ENCODE measurements at places on chromosomes 3 and 15. TPM values are rescaled to one million over a fixed set of nuclear protein-coding genes. Genes with fewer than 3 reads are reported as not detected.

The PSTPIP1 gene
- 0.36 TPM for total RNA-seq

DNA sequence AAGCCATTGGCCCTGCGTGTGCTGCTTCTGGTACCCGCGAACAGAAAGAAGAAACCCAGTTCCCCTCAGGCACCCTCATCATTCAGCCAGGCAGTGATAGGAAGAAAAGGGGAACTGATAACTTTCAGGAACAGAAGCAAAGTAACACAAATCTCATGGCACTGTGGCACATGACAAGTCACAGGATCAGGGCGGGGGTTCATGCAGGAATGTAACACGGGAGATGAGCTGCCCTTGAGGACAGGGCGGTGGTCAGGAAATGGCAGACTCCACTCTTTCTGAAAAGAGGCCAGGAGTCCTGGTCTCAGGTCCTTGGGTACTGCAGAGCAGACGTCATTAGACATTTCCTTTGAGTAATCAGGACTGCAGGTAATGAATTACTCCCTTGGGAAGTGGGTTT, 95.5 kb downstream of the CCNL1 start:
- no peak for DNase-seq

The ASB14 gene
- total RNA-seq, result not detected

GRCh38 chr3:184717399-184717983, 5.6 kb upstream of the MAGEF1 start:
- no peak for DNase-seq

- peak; percentile 94 for DNase-seq
Observed at GRCh38 chr3:39166134-39166710, 12.8 kb upstream of the CSRNP1 start.

- DNase-seq, result peak; percentile 22
Observed at GRCh38 chr3:101069901-101070798, 76.9 kb upstream of the ABI3BP start.

DNA sequence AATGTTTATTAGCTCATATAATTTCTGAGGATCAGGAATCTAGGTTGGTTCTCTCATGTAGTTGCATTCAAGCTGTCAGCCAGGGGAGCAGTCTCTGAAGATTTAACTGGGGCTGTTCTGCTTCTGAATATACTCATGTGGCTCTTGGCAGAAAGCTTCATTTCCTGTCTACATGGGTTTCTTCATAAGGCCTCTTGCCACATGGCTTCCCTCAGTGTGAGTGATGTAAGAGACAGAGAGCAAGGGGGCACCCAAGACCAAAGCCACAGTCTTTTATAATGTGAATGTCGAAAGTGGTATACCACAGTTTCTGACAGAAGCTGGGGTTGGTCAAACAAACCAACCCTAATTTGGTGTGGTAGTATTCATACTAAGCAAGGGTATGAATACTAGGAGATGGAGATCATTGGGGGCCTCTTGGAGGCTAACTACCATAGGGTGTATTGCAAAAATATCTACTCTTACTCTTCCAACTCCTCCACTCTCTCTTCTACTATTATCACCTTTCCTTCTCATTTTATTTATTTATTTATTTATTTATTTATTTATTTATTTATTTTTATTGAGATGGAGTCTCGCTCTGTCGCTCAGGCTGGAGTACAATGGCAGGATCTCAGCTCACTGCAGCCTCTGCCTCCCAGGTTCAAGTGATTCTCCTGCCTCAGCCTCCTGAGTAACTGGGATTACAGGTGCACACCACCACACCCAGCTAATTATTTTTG, 123.8 kb downstream of the B3GALNT1 start:
- no peak for DNase-seq

The KY gene
- total RNA-seq, result under 0.01 TPM

The MUC13 gene
- not detected for total RNA-seq

The CNTN3 gene
- 3.6 TPM for total RNA-seq

GRCh38 chr3:154977666-154978065, 102.5 kb upstream of the MME start:
- DNase-seq, result no peak

The DTWD1 gene
- 24.4 TPM for total RNA-seq

GRCh38 chr3:111299192-111299615, 227.6 kb downstream of the NECTIN3 start:
- peak; percentile 52 for DNase-seq

DNA sequence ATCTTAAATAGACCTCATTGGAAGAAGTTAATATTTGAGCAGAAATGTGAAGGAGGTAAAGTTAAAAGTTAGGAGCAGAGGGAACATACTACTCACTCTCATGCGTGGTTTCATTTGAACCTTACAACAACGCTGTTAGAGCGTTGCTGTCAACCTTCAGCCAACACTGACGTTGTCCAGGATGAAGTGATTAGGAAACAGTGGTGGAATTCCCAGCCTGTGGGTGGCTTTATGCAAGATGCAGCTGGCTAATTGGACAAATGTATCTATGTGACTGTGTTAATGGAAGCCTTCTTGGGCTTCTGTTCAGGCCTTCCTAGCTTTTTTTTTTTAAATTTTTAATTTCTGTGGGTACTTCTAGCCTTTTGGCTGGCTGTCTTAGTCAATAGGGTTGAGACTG, 40.5 kb downstream of the PTPRG start:
- peak; percentile 21 for DNase-seq

DNA sequence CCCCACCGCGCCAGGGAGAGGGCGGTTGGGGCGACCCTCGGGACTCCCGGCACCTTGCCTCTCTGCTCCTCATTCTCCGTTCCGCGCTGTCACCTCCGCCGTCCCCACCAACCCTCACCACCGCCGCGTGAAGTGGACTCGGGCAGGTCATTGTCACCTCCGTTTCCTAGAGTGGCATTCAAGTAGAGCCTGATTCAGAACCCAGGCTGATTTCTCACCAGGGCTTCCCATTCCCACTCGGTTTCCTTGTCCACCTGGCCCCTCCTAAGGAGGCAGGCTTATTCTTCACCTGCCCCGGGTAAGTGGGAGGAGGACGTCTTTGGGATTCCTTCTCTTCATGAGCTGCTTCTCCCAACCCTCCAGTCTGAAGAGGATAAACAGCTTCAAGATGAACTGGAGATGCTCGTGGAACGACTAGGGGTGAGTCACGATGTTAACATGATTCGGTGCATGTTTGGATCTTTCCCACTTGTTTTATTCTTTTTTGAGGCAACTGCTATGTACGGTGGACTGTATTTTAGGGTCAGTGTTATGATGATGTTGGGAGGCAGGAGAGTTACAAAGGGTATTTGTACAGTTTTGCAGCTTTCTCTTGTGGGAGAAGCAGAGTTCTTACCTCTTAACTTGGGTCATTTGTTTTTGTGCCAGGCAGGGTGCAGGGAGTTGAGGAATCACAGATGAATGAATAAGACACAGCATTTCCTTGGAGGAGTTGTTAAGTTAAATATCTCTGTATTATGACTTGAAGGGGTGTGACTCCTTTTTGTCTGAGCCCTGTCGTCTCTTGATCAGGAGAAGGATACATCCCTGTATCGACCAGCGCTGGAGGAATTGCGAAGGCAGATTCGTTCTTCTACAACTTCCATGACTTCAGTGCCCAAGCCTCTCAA, 692 bp downstream of the PSMD2 start:
- DNase-seq, result peak; percentile 73

- DNase-seq, result peak; percentile 22
Observed at GRCh38 chr15:65829130-65829764, 37.2 kb upstream of the DENND4A start.

DNA sequence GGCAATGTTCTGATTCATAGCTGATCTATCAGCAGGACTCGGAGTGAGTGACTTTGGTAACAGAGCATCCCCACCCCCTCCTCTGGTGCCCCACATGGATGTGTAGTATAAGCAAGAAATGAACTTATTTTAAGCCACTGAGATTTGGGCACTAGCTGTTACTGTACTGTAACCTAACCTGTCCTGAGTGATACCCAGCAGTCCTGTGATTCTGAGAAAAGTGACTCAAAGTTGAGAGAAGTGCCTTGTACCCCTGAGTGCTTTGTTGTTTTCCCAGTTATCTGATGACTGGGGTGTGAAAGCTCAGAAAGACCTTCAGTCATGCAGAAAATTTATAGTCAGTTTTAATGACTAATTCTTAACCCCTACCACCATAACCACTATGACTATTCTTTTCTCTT, 439.9 kb upstream of the RBMS3 start:
- DNase-seq, result no peak

- DNase-seq, result no peak
Observed at GRCh38 chr3:32592011-32592410, 21.4 kb upstream of the DYNC1LI1 start.

DNA sequence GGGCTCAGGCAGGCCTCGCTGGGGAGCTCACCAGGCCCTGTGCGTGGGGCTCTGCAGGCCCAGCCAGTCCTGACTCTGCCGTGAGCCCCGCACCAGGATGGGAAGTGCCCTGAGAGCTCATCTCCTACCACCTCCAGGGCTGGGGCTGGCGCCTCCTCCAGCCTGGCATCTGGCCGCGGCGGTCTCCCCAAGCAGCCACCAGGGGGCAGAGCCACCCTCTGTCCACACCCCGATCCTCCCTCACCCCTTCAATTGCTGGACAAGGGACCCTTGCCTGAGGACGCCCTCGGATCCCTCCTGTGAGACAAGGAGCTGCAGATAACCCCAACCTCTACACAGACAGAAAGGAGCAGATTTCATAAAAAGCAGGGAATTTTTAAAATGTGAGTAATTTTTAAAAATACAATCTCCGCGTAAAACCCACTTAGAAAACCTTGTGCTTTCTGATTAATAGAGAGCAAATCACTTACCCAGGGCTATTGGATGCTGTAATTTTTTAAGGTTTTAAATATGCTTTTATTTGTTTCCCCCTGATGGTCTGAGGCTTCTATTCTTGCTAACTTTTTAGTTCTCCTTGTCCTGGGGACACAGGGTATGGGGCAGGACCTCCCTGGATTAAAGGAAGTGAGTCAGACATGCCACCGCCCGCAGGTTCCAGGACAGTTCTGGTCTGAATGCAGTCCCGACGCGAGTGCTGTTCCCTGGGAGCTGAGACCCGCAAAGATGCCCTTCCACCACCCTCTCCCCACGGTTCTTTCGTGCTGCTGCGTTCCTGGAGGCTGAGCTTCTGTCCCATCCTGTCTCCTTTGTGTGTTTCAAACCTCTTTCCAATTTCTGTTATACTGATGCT, 52.3 kb upstream of the CHRNA7 start:
- DNase-seq, result peak; percentile 14

The TMC3 gene
- not detected for total RNA-seq

GRCh38 chr3:47610583-47610982, 31.9 kb upstream of the CSPG5 start:
- no peak for DNase-seq

DNA sequence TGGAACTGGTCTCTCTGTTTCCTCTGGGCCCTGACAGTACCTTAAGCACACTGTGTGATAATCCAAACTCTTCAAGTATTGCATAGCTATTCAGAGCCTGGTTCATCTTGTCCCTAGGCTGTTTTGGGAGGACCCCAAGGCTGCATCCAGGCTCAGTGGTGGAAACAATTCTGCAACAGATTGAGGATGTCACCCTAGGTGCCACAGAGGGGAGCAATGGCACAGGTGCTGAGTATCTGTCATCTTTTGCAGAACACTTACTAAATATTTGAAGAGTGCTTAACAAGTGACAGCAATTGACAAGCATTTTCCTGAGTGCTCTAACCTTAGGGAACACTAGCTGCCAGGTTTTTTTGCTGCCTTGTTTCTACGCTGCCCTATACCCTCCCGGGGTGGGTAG, 27.8 kb downstream of the STARD5 start:
- DNase-seq, result no peak

GRCh38 chr3:156206157-156206556, 85.8 kb downstream of the KCNAB1 start:
- peak; percentile 17 for DNase-seq

The AZI2 gene
- 63.6 TPM for total RNA-seq

GRCh38 chr15:86603466-86603865, 523.8 kb downstream of the AGBL1 start:
- no peak for DNase-seq

DNA sequence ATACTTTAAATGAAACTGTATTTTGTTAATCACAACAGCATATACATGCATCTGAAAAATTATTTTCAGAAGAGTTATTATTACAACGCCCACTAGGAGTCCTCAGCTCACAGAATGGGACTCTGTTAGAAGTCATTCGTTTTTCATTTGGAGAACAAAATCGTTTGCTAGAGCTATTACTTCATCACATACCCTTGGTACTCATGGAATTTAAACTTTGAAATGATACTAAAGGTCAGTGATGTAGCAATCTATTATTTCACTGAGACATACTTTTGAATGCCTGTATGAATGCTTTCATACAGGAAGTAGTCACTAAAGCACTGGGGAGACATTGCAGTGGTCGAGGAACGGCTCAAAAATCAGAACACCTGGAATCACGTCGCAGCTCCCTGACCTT, 198.1 kb downstream of the MBNL1 start:
- DNase-seq, result peak; percentile 74

DNA sequence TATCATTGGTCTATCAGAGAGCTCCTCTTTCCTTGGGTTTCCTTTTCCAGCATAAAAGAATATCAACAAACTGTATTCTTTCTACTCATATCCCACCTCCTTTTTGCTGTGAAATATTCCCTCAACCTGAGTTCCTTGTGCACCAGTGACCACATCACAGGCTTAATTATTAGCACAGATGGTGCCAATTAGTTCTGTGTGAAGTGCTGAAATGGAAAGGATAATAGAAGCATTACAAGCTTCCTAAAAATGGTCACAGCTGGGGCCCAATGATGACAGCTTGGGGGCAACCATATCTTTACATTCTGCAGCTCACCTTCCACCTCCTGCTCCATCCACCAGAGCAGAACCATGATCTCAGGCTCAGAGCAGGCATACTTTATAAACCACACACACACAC, 84.6 kb downstream of the ANO10 start:
- DNase-seq, result no peak

DNA sequence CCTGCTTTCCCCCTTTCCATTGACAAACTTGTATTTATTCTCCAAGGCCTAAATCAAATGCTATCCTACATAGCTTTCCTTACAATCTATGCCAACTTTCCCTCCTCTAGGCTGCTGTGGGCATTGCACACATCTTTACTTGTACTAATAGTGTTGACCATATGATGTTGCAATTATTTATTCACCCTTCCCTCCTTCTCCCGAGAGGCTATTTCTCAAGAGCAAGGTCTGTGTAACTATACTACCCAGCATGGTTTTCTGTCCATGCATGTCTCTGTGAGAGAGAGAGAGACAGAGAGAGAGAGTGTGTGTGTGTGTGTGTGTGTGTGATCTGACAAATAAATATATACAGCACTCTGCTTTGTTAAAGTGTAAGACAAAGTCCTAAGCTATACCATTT, 63.8 kb downstream of the GTPBP8 start:
- peak; percentile 69 for DNase-seq

DNA sequence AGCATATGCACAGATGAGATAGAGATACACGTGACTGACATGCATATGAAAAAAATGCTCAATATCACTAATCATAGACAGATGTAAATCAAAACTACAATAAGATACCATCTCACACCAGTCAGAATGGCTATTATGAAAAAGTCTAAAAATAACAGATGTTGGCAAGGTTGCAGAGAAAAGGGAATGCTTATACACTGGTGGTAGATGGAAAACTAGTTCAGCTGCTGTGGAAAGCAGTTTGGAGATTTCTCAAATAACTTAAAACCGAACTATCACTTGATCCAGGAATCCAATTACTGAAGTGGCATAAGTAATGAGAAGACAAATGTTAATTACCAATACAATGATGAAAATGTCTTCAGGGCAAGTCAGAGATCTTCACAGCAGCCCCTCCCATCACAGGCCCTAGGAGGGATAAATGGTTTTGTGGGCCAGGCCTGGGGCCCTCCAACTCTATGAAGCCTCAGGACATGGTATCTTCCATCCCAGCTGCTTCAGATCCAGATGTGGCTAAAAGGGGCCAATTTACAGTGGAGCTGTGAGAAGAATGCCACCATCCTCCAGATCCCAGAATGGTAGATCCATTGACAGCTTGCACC, 71.4 kb upstream of the PLSCR4 start:
- no peak for DNase-seq

- no peak for DNase-seq
Observed at GRCh38 chr15:51044037-51044727, 50.5 kb downstream of the TNFAIP8L3 start.

The CDCP1 gene
- total RNA-seq, result 2.5 TPM

The GNAT1 gene
- not detected for total RNA-seq
